Activated CD4-positive, alpha-beta T cell treated with anti-CD3 and anti-CD28 coated beads, Interleukin-2, amount 50 U/mL, for 16 hours (primary cell): ENCODE measurements at places on chromosomes 1 and 21.

DNA sequence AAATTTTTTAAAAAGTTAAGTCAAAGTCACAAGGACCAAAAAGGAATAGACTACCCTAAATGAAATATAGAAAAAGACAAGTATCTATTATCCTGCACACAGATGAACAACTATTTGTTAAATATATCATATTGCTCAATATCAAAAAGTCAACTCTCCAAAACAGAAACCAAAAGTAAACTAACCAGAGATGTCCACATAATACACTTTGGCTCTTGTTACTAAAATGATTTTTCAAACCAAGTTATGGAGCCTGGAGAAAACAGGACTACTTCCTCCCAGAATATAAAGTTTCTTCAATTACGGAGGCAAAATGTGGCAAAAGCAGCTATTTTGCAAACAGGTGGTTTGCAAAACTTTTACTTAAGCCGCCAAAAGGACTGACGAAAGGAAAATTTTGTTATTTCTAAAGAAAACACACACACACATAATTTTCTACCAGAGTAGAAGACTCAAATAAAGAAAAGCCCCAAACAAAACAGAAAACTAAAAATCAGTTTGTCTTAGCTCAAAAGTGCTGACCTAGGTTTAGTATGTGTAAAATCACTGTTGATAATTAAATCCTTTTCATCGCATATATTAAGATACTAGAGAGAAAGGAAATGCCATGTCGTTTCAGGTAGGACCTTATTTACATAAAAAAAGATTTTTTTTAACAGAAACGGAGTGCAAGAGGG is 1.1 kb downstream of the DPYD start:
- no peak for DNase-seq

- no peak for DNase-seq
Observed at GRCh38 chr1:230621324-230622030, 20.8 kb upstream of the COG2 start.

DNA sequence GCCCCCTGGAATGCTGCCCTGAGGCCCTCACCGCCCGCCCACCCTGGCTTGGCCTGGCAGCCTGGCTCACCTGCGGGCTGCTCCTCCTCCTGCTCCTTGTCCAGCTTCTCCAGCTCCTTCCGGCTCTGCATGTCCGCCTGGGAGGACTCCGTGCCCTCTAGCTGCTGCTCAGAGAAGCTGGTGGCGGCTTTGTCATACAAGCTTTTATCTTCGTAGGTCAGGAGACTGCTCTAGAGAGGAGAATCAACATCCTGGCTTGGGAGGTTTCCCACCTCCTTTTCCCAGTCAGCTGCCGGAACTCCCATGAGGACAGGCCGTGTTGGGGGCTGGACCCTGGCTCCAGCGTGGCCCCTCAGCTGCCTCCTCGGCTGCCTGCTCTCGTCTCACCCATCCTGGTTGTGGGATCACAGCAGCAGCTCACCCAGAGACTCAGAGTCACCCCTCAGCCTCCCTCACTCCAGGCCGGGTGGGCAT is 36.6 kb upstream of the TMEM52 start:
- no peak for DNase-seq

DNA sequence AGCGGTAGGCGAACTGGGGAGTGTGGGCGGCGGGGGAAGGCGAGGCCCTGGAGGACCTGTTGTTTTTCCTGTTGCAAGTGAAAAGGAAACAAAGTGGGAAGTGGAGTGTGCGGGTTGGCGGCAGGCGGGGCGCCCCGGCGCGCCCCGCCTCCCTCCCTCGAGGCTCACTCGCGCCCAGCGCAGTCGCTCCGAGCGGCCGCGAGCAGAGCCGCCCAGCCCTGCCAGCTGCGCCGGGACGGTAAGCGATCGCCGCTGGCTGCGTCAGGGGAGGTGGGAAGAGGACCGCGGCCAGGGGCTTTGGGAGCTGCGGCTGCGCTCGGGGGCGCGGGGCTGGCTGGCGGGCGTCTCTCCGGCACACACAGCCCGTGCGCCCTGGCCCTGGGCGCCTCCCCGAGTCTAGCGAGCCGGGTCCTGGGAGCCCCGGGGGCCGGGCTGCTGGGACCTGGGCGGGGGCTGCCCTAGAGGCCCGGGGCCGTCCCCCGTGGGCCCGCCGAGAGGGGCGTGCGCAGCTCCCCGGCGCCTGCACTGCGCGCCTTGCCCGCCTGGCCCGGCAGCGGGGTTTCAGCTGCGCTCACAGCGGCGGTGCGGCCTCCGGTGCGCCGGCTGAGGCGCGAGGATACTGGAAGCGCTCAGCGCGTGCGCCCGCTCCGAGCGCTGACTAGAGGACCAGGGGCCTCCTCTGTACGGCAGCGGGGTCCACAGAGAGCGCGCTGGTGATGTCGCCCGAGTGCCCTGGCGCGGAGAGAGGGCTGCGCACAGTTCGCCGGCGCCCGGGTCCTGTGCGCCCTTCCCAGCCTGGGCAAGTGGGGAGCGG is at the start of gene PIK3CD:
Gene PIK3CD (plus strand): TSS at position 167 of the 814 bp plus-strand sequence. CDS start 58,725 bp downstream, outside the sequence.
- DNase-seq, result peak; percentile 51

DNA sequence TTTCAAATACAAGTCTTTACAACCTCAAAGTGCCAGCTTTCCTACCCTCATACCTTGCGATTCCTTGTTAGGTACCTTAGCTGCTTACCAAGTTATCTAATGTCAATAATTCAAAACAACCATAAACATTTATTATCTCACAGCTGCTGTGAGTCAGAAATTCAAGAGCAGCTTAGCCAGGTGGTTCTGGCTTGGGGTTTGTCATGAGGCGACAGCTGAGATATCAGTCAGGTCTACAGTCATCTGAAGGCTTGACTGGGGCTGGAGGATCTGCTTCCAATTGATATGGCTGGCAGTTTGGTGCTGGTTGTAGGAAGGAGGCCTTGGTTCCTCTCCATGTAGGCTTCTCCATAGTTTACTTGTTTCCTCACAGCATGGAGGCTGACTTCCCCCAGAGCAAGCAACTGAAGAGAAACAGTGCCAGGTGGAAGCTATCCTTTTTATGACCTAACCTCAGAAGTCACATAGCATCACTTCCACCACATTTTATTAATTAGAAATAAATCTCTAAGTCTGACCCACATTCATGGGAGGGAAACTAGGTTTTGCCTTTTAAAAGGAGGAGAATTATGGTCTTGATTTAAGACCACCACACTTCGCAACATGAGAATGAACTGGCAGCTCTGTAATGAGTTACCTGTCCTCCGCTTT is 103.3 kb upstream of the FGGY start:
- DNase-seq, result no peak

DNA sequence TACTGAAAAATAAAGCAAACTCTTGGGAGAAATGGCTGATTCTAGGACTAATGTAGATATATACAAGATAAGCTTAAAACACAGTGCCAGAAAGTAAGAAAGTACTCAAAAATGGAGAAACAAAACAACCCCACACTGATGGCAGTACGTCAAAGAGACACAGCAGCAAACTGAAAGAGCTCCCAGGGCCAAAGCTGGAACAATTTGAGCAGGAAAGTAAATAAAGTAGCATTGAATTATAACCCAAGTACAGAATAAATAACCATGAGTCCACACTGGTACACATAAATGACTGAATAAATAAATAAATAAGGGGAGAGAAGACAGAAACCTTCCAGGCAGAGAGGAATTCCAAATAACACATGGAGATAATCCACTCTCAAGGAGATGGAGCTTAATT is 120.9 kb downstream of the GLUL start:
- DNase-seq, result no peak

DNA sequence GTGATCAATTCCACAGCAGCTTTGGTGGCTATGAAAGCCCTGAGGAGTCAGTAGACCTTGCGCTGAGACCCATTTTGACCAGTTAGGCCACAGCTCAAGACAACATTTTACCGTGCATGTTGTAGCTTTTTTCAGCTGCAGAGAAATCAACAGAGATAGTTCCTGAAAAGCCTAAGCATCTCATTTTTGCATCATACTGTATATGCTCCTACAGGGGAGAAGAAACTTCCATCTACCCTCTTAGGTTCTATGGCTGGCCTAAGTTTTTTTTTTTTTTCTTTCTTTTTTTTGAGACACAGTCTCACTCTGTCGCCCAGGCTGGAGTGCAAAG is 24.8 kb upstream of the EYA3 start:
- DNase-seq, result peak; percentile 24

- DNase-seq, result peak; percentile 62
Observed at GRCh38 chr1:244712669-244713068, 59.7 kb downstream of the DESI2 start.

- no peak for DNase-seq
Observed at GRCh38 chr1:19835578-19835977, 20.5 kb upstream of the RNF186 start.

DNA sequence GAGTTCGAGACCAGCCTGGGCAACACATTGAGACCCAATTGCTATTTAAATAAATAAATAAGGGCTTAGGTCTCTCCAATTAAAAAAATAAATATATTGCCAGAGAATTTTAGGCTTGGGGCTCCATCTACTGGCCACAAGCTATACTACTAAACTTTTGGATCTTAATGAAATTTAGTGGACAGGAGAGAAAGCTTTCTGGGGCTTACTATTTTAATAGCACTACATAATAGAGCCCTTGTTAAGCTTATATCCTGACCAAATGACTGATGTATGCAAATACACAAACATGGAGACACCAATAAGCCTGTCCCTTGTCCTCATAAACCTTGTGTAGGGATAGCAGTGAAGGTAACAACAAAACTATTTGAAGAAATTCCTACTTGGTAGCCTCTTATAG is 18.4 kb downstream of the CCT3 start:
- DNase-seq, result no peak

GRCh38 chr1:234734412-234734835 is 124.4 kb upstream of the IRF2BP2 start:
- no peak for DNase-seq

DNA sequence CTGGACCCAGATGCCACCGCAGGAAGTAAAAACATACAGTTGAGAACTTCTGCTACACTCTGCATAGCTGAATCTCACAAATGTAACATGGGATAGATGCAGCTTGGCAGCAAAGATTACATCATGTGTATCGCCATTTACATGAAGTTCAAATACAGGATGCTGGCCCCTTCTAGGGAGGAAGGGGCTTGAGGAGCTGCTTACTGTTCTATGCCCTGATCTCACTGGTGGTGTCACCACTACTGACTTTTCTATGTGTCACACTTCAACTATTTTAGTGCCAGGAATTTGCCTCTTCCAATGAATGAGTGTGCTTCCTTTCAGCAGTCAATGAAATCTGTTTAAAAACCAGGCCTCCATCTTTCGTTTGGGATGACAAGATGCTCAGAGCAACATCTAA is 31.1 kb downstream of the MRAP start:
- no peak for DNase-seq

DNA sequence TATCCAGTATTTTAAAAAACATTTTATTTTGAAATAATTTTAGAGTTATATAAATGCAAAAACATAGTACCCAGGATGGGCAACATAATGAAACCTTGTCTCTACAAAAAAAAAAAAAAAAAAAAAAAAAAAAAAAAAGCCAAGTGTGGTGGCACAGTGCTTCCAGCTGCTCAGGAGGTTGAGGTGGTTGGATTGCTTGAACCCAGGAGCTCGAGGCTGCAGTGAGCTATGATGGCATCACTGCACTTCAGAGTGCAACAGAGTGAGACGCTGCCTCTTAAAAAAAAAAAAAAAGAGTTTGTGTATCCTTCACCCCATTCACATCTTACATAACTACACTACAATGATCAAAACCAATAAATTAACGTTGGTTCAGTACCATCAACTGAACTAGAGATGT is 115.6 kb upstream of the KIF26B start:
- no peak for DNase-seq

GRCh38 chr1:1631782-1632420 is at the start of gene MMP23B:
Gene MMP23B (plus strand): TSS chr1:1632173. CDS start chr1:1632219, 46 bp downstream.
- DNase-seq, result no peak

DNA sequence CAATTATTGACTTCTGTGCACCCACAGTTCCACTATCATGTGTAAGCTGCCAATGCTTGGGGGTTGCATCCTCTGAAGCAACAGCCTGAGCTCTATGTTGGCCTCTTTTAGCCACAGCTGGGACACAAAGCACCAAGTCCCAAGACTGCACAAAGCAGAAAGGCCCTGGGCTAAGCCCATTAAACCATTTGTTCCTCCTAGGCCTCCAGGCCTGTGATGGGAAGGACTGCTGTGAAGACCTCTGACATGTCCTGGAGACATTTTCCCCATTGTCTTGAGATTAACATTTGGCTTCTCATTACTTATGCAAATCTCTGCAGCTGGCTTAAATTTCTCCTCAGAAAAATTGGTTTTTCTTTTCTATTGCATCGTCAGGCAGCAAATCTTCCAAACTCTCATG is 123.7 kb upstream of the DEPDC1 start:
- no peak for DNase-seq

GRCh38 chr1:228502522-228502921 is 15.3 kb downstream of the RNF187 start:
- no peak for DNase-seq

GRCh38 chr1:8540261-8540941 is 222.5 kb downstream of the SLC45A1 start:
- DNase-seq, result peak; percentile 73

DNA sequence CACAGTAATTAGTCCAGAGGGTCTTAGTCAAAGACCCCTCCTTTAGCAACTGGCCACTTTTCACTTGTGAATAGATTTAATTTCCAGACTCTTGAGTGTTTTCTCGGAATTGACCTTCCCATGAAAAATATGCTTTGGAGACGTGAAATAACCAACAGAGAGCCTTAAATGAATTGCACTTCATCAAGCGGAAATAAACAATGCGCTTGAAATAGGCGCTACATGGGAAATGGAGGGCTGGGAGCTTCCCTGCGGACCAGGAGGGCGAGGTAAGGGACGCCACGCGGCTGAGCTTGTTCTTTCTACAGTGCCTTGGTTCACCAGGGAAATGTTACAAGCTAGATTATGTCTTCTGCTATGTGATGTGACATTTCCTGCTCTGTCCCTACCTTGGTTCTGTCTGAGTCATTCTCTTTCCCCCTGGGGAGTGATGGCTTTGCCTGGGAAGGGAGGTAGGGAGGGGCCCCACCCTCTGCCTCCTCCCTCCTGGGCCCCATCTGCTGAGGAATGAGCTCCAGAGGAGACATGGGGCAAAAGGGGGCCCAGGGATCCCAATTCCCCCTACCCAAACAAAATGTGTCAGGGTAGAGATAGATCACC is 619.3 kb downstream of the PTPRU start:
- DNase-seq, result no peak

DNA sequence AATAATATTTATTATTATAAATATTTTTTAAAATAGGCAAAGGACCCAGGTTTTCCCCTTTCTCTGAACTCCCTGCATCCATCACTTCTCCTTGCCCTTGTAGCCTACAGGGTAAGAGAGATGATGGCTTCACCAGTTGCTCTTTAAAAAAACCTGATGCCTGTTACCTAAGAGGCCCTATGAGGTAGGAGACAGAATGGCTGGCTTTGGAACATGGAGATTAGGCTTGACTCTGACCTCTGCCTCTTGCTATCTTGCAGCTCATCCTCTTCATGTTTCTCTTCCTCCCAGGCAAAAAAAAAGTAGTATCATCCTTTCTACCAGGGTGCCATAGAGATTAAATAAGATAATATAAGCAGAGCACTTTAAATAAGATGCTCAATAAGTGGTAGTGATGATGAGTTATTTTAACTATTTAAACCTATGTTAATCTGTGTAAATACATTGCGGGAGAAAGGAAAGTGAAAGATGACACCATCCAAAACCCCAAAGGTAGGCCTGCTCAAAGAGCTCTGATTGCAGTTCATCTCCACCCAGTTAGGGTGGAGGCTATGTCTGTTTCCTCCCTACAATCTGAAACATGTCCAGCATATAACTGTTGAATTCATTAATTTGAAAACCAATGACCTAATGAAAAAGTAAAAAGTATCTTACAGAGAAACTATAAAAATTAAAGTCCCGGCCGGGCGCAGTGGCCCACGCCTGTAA is 51.8 kb downstream of the RGS2 start:
- no peak for DNase-seq

GRCh38 chr1:83909687-83910086 is 89.2 kb downstream of the TTLL7 start:
- DNase-seq, result no peak

GRCh38 chr21:27818847-27819246 is 852.0 kb upstream of the ADAMTS5 start:
- DNase-seq, result no peak
